Jurkat, Clone E6-1 (cell line): ENCODE measurements at places on chromosomes 4 and X.

DNA sequence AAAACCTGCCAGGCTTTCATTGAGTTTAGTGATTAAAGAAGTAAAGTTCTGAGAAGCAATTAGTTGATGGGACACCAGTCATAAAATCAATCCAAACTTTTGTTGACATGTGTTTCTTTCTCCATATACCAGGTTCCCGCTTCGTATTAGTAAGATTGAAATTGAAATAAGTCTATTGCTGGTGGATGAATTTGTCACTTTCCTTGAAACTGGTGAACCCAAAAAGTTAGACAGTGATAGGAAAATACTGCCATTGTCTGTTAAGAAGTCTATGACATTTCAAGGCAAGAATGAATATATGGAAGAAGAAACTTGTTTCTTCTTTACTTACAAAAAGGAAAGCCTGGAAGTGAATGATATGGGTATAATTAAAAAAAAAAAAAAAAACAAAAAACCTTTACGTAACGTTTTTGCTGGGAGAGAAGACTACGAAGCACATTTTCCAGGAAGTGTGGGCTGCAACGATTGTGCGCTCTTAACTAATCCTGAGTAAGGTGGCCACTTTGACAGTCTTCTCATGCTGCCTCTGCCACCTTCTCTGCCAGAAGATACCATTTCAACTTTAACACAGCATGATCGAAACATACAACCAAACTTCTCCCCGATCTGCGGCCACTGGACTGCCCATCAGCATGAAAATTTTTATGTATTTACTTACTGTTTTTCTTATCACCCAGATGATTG lies at the start of gene CD40LG:
Gene CD40LG, plus strand, starts transcription at position 482 of the 684 bp plus-strand sequence. Its CDS starts 91 bp downstream, at position 573.
- no peak for DNase-seq

DNA sequence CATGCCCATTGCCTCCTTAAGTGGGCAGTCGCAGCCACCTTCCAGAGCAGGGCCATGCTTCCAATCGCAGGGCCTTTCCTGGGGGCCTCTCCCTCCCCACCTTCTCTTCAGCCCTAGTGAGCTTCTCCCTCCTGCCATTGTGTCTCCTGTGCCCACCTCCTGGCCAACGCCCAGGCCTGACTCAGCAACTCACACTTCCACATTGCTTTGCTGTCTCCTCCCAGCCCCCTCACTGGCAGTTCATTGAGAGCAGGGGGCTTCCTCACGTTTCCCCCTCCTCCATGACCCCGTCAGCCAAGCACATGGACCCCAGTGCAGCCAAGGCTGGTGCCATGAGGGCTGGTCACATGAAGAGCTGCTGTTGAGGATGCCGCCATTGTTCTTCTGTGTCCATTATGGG lies 25.9 kb downstream of the HTRA3 start:
- DNase-seq = no peak

GRCh38 chrX:132933170-132933569 lies 25.3 kb downstream of the HS6ST2 start:
- no peak for DNase-seq

DNA sequence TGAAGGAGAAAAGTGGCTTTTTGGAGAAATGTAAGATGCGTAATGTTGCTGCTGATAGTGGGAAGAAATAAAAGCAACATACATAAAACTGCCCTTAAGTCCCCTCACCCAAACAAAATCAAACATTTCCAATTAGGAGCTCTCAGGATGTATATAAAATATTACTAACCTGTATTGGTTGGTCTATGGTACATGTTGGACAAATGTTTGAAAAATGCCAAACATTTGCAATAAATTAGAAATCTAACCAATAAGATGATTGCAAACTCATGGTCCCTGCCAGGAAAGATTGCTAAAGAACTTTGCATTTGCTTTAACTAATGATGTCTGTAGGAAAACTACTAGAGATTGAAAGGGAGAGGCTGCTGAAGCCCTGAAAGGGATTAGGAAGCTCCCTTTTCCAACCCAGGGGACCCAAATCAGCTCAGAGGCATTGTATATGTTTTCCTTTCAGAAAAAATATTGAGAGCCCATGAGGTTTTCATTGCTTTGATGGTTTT lies 1.8 kb downstream of the SFRP2 start:
- DNase-seq = no peak

DNA sequence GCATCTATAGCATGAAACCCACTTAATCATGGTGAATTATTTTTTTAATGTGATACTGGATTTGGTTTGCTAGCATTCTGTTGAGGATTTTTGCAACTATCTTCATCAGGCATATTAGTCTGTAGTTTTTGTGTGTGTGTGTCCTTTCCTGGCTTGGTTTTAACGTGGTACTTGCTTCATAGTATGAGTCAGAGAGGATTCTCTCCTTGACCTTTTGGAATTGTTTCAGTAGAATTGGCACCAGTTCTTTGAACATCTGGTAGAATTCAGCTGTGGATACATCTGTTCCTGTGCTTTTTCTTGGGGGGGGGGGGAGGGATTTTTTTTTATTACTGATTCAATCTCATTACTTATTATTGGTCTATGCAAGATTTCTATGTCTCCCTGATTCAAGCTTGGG lies 232.0 kb upstream of the KLF8 start:
- DNase-seq = no peak

DNA sequence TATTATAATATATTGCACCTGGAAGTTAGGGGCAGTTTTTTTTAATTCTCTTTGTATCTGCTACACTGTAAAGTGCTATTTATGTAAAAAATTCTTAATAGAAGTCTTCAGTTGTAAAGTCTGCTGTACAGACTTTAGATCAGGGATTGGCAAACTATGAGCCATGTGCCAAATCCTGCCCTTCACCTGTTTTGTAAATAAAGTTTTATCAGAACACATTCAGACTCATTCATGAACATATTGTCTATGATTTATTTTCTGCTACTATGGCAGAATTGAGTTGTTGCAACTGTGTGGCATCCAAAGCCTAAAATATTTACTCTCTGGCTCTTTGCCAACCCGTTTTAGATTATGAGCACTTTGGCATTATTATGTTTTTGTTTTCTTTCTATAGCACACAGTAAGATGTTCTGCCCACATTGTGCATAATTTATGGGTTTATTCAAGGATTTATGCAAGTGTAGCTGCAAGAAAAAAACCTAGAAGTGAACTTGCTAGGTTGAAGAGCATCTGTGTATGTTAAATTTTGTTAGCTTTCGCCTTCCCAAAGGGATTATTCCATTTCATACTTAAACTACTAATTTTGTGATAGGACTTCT lies 56.9 kb downstream of the CLCN3 start:
- DNase-seq = no peak

- no peak for DNase-seq
Observed at GRCh38 chr4:175562542-175562941, 249.5 kb downstream of the GPM6A start.

DNA sequence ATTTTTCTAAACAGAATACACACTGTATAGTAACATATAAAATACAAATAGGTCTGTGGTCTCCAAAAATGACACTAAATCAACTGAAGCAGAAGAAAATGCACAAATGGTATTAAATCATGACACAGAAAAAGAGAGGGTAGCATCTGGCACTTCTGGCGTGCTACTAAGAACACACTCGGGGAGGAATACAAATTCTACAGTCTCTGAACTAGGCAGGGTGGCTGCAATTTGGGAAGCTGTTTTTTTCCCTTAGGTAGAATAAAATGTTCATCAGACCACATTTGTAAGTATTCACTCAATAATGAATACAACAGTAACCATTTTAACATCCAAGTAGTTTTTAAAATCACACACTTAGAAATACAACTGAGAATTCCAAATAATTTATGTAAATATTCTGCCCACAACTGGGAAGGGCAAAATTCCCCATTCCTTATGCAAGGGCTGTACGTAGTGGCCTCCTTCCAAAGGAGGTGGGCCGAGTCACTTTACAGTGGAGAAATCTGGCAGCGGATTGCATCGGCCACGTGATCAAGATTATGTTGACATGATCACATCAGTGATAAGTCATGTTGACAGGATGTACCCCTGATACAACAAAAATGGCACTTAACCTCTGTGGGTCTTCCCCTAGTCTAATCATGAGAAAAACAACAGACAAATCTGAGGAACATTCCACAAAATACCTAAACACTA lies 101.1 kb downstream of the TSPAN5 start:
- no peak for DNase-seq
